ENCODE measurements at places on chromosomes 7 and 10.

GRCh38 chr10:83820033-83820432 is 319.3 kb upstream of the GHITM start:
- no peak for DNase-seq

DNA sequence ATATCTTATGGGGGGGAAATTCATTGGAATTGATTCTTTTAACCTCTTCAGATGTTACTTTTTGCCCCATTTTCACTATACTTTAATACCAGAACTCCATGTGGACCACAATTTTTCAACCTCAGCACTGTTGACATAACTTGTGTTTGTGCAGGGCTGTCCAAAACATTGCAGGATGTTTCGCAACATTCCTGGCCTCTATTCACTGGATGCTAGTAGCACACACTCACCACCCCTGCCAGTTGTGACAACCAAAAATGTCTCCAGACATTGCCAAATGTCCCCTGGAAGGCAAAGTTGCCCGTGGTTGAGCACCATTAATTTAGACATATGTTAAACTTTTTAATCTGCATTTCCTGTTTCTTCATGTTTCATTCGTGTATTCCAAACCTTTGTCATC is 234.7 kb downstream of the GFRA1 start:
- peak; percentile 12 for DNase-seq

- no peak for DNase-seq
Observed at GRCh38 chr7:110718503-110719205, 372.3 kb upstream of the LRRN3 start.

DNA sequence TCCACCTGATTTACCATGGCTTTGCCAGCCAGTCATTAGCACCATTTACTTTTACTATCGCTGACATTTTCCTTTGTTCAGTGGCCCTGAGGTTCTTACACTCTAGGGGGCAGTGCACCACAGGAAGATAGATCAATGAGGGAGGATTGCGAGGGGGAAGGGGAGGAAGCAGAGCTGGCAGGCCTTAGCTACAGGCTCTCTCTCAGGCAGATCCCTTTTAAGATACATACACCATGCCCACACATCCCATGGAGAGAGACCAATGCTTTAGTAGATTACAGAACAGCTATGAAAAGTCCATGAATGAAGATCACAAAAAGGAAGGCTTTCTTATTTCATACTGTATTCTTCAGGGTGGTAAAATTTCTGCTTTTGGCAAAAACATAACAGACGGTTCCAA is 47.4 kb downstream of the DENND11 start:
- DNase-seq = peak; percentile 16

DNA sequence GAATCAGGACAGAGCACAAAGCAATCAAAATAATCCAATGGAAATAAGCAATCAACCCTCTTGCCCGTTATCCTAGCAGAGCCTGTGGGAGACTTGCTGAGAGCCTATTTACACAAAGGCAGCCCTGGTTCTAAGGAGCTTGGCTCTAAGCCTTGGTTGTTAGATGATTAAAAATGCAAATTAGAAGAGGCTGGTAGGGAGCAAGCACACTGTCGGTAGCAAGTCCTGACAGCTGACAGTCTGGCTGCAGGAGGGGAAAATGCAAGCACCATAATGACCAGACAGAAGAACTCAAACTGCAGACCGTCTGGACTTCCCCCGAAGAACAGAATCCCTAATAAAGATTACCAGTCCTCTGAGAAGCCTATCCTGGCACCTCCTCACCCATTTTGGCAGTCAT is 131.8 kb upstream of the CTTNBP2 start:
- no peak for DNase-seq

- no peak for DNase-seq
Observed at GRCh38 chr7:158706273-158706704, 1.7 kb upstream of the NCAPG2 start.

DNA sequence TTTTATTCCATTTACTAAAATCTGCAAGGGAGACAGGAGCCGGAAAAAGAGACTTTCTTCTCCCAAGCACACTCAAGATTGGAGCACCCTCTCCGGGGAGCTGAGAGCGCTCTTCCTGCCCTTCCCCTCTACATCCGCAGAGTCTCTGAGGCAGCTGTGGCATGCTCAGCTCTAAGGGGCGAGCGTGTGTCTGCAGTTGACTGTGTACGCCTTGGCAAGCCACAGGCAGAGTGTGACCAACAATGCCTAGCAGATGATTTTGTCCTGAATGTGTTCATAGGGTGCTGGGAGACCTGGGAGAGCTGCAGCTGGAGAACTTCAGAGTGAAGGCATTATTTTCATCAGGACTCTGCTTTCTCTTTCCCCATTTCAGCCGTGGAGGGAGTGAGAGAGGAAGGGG is 20.7 kb downstream of the MTURN start:
- DNase-seq = no peak

- DNase-seq = no peak
Observed at GRCh38 chr10:66834802-66835201, 91.0 kb upstream of the LRRTM3 start.

DNA sequence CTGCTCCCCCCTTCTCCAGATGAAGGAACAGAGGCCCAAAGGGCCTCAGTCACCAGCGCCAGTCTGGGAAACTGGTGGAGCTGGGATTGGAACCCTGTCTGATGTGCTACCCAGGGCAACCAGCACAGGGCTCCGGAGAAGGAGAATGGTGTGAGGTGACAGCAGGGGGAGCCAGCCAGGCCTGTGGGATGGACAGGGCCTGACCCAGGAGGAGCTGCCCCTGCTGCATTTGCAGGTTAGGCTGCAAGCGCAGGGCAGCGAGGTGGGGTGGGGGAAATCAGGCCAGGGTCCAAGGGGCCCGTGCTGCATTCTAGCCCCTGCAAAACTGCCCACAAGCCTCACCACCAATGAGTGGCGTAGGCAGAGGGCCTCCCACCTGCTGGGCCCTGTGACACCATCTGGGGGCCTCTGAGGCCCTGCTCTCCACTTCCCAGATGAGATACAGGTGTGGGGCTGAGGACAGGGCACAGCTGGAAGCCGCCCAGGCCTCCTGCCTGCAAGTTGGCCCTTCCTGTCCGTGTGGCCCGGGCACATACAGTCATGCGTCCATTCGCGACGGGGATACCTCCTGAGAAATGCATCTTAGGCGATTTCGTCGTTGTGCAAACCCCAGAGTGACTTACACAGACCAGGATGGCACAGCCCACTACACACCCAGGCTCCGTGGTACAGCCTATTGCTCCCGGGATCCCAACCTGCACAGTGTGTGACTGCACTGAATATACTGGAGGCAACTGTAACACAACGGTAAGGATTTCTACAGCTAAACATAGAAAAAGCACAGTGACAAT is 45.3 kb downstream of the RASGEF1A start:
- DNase-seq = no peak

- no peak for DNase-seq
Observed at GRCh38 chr7:70241536-70242175, 643.4 kb downstream of the AUTS2 start.

GRCh38 chr10:3033925-3034324 is 33.4 kb upstream of the PFKP start:
- no peak for DNase-seq

DNA sequence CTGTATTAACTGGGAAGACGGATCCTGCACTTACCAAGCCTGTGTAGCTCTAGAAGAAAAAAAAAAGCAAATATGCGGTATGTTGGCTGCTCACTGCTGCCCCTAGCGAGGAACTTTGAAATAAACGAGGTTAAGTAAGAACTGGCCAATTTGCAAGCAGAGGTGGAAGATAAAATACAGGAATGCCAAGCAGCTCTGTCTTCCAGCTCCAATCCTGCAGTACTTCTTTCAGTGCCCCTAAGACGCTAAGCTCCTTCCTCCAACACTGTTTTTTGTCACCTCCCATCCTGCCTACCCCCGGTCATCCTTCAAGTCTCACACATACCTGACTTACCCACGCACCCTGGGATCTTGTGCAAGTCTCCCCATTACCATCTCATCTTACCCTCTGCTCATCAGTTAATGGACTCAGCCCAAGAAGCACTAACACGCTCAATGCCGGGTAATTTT is 809 bp downstream of the C10orf143 start:
- DNase-seq = peak; percentile 60

Data from AG04449 (cell line).